ENCODE measurements at places on chromosomes 13 and 19. TPM values are rescaled to one million over a fixed set of nuclear protein-coding genes. Genes with fewer than 3 reads are reported as not detected.

DNA sequence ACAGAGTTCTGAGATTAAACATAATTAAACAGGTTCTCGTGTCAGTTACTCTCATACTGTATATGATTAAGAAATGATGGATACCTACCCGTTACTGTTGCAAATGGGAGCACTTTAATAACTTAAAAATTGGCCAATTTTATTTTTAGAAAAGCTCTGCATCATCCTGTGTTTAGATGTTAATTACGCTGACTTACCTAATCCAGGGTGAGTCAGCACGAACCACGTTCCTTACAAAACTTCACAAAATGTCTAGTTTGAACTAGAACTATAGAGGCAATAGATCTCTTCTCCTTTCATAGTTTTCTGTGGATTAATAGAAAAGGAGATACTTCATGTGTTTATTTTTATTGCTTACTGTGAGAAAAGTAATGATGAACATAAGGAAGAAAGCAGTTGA is 363.9 kb downstream of the MYO16 start:
- DNase-seq = no peak
- no peak overlapping the region for H3K4me3 ChIP-seq
- H3K27me3 ChIP-seq = no peaks in the 10 kb centered on the region
- no peaks in the 10 kb centered on the region for H3K36me3 ChIP-seq

- no peak overlapping the region for H3K4me3 ChIP-seq
- no peaks in the 10 kb centered on the region for H3K27me3 ChIP-seq
- H3K27ac ChIP-seq = no peak overlapping the region
- no peaks in the 10 kb centered on the region for H3K4me1 ChIP-seq
Observed at GRCh38 chr13:37640499-37640898, 41.9 kb upstream of the POSTN start.

- H3K36me3 ChIP-seq = no peaks in the 10 kb centered on the region
- H3K4me3 ChIP-seq = no peak overlapping the region
- H3K27ac ChIP-seq = no peak overlapping the region
- H3K27me3 ChIP-seq = no peaks in the 10 kb centered on the region
- H3K4me1 ChIP-seq = peaks cover 17% of the 10 kb centered on the region
Observed at GRCh38 chr19:558770-559439, 13.5 kb upstream of the BSG start.

GRCh38 chr13:28626266-28626665 is 32.7 kb upstream of the POMP start:
- H3K27ac ChIP-seq = no peak overlapping the region
- H3K27me3 ChIP-seq = no peaks in the 10 kb centered on the region
- no peak overlapping the region for H3K4me3 ChIP-seq

GRCh38 chr13:42275098-42275471 is 3.1 kb downstream of the AKAP11 start:
- no peak overlapping the region for H3K4me3 ChIP-seq
- H3K36me3 ChIP-seq = no peaks in the 10 kb centered on the region
- H3K27me3 ChIP-seq = no peaks in the 10 kb centered on the region

- no peak for DNase-seq
- no peaks in the 10 kb centered on the region for H3K36me3 ChIP-seq
Observed at GRCh38 chr13:107065036-107065435, 497.1 kb upstream of the ARGLU1 start.

DNA sequence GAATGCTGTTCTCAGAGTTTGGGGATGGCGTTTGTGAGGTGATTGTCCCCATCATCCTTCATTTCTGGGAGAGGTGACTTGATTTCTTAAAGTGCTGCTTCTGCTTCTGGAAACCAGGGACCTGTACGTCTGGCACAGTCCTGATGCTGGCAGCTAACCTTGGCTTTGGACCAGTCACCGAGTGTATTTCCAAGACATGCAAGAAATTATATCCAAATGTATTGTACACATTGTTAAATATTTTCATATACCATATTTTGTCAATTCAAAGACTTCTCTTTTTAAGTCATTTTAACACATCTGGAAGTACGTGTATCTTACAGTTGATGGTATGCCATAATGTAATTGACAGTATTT is 97.4 kb downstream of the ARHGEF7 start:
- H3K36me3 ChIP-seq = no peaks in the 10 kb centered on the region
- H3K4me1 ChIP-seq = peaks cover 10% of the 10 kb centered on the region
- no peak overlapping the region for H3K4me3 ChIP-seq
- DNase-seq = no peak
- no peaks in the 10 kb centered on the region for H3K27me3 ChIP-seq

GRCh38 chr13:23899555-23899954 is 2.3 kb upstream of the C1QTNF9B start:
- H3K27ac ChIP-seq = no peak overlapping the region
- H3K36me3 ChIP-seq = no peaks in the 10 kb centered on the region
- no peaks in the 10 kb centered on the region for H3K27me3 ChIP-seq
- peaks cover 9% of the 10 kb centered on the region for H3K4me1 ChIP-seq

GRCh38 chr13:46041419-46041839 is 11.1 kb downstream of the ZC3H13 start:
- peaks cover 5% of the 10 kb centered on the region for H3K36me3 ChIP-seq
- H3K4me3 ChIP-seq = no peak overlapping the region
- H3K27ac ChIP-seq = no peak overlapping the region
- no peaks in the 10 kb centered on the region for H3K27me3 ChIP-seq
- H3K4me1 ChIP-seq = no peaks in the 10 kb centered on the region

DNA sequence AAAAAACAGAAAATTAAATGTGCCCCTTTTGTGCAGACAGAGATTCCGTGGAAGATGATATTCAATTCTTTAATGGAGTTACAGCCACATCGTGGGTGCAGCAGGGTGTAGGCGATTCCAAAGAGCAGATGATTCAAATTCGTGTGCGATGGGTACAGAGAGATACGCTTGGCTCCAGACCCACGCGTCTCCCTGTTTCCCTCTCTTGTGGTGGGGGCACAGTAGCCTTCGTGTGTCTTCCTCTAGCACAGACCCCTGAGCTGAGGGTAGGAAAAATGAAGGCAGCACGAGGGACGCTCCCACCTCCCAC is 4.8 kb downstream of the TSPAN16 start:
- H3K27ac ChIP-seq = no peak overlapping the region
- no peaks in the 10 kb centered on the region for H3K27me3 ChIP-seq
- DNase-seq = no peak
- no peaks in the 10 kb centered on the region for H3K36me3 ChIP-seq

- DNase-seq = no peak
- H3K36me3 ChIP-seq = no peaks in the 10 kb centered on the region
Observed at GRCh38 chr13:35983206-35983605, 148.0 kb downstream of the DCLK1 start.

- H3K4me1 ChIP-seq = no peaks in the 10 kb centered on the region
- H3K27ac ChIP-seq = no peak overlapping the region
Observed at GRCh38 chr13:45961468-45961867, 91.1 kb downstream of the ZC3H13 start.

GRCh38 chr19:5479958-5480357 is 24.7 kb downstream of the ZNRF4 start:
- H3K4me1 ChIP-seq = no peaks in the 10 kb centered on the region
- no peak overlapping the region for H3K4me3 ChIP-seq
- no peak for DNase-seq

DNA sequence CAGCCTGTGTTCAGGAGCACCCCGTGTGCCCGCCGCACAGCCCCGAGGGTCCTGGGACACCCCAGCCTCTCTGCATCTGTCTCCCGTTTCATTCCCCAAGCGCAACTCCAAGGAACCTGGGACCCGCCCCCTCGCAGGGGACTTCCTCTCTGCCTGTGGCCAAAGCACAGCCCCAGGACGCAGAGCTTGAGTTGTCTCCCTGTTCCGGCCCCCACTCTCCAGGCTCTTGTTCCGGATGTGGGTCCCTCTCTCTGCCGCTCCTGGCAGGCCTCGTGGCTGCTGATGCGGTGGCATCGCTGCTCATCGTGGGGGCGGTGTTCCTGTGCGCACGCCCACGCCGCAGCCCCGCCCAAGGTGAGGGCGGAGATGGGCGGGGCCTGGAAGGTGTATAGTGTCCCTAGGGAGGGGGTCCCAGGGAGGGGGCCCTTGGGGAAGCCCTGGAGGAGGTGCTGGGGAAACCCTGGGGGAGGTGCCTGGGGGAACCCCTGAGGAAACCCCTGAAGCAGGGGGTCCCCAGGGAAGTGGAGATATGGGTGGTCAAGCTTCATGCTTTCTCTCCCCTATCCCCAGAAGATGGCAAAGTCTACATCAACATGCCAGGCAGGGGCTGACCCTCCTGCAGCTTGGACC is 1.3 kb downstream of the HCST start:
- peaks cover 53% of the 10 kb centered on the region for H3K4me1 ChIP-seq
- DNase-seq = no peak

GRCh38 chr13:73136776-73137175 is 78.0 kb downstream of the KLF5 start:
- DNase-seq = no peak
- H3K4me1 ChIP-seq = peaks cover 16% of the 10 kb centered on the region
- no peaks in the 10 kb centered on the region for H3K27me3 ChIP-seq
- H3K27ac ChIP-seq = no peak overlapping the region
- no peaks in the 10 kb centered on the region for H3K36me3 ChIP-seq

DNA sequence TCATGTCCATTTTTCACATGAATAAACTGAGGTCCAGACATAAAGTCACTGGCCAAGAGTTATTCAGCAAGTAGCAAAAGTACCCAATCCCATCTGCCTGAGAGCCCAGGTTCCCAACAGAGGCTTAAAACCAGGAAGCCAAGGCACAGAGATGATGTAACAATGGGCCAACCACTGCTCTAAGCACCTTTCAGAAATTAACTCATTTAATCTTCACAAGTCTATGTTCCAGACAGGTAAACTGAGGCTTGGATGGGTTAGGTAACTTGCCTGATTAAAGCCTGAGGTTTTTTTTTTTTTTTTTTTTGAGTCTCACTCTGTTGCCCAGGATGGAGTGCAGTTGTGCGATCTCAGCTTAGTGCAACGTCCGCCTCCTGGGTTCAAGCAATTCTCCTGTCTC is 4.0 kb upstream of the DYRK1B start:
- no peak overlapping the region for H3K27ac ChIP-seq
- H3K36me3 ChIP-seq = peaks cover 68% of the 10 kb centered on the region

DNA sequence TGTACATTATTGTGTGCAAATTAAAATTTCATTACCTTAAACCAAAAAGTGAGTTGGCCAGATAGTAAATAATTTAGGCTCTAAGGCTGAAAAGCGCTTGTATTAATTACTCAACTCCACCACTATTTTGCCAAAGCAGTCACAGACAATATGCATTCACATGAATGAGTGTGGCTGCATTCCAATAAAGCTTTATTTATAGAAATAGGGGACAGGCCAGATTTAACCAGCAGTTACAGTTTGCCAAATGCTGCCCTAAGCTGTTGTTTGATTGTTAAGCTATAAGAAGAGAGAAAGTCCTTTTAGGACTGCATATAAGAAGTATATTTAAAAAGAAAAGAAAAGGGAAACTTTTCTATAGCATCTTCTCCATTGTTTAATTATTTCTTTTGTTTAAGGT is 342.6 kb downstream of the ITGBL1 start:
- no peak overlapping the region for H3K4me3 ChIP-seq
- no peak overlapping the region for H3K27ac ChIP-seq
- H3K4me1 ChIP-seq = no peaks in the 10 kb centered on the region
- H3K36me3 ChIP-seq = no peaks in the 10 kb centered on the region

GRCh38 chr19:28836421-28836820 is 376.5 kb downstream of the UQCRFS1 start:
- H3K4me3 ChIP-seq = no peak overlapping the region
- H3K27me3 ChIP-seq = no peaks in the 10 kb centered on the region
- no peak overlapping the region for H3K27ac ChIP-seq
- H3K36me3 ChIP-seq = no peaks in the 10 kb centered on the region
- no peak for DNase-seq

DNA sequence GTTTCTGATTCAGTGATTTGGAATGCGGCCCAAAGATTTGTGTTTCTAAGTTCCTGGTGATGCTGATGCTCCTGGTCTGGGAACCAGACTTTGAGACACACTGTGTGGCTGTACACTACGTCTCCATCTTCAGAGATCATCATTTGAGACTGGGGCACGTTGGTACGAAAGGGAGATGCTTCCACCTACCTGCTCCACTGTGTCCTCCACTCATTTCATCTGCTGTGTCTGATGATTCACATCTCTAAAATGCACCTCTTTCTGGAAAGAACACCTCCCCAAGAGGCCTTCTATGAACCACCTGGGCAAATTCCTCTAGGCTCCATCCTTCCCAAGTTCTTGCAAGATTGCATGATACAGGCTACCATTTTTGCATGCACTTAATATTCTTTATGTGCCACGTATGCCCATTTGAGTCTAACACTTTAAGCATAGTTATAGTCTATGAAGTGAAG is 58.6 kb downstream of the ERCC5 start:
- no peaks in the 10 kb centered on the region for H3K4me1 ChIP-seq
- no peak overlapping the region for H3K27ac ChIP-seq
- no peak for DNase-seq
- no peaks in the 10 kb centered on the region for H3K36me3 ChIP-seq
- H3K27me3 ChIP-seq = no peaks in the 10 kb centered on the region

DNA sequence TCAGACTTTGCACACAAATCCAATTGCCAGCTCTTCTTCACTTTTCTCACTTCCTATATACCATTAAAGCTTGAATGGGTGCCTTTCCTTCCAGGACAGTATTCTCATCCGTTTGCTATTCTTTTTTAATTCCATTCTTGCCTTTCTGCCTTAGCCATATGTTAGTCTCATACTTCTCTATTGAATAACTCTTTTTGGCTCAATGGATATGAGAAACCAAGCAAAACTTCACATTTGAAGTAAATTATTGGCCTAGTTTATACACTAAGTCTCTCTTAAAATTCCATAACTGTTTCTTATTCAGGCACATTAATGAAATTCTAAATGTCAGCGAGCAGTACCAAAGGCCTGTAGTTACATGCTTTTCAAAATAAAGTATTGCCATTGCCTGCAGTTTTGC is 129.6 kb upstream of the FRY start:
- H3K4me3 ChIP-seq = no peak overlapping the region
- H3K4me1 ChIP-seq = no peaks in the 10 kb centered on the region
- no peaks in the 10 kb centered on the region for H3K27me3 ChIP-seq

- no peak overlapping the region for H3K4me3 ChIP-seq
- DNase-seq = no peak
- no peak overlapping the region for H3K27ac ChIP-seq
Observed at GRCh38 chr19:30053558-30053957, 111.5 kb downstream of the URI1 start.

- no peaks in the 10 kb centered on the region for H3K27me3 ChIP-seq
- peaks cover 3% of the 10 kb centered on the region for H3K4me1 ChIP-seq
- no peak overlapping the region for H3K4me3 ChIP-seq
- H3K36me3 ChIP-seq = no peaks in the 10 kb centered on the region
Observed at GRCh38 chr13:61670384-61671161, 254.9 kb upstream of the PCDH20 start.

DNA sequence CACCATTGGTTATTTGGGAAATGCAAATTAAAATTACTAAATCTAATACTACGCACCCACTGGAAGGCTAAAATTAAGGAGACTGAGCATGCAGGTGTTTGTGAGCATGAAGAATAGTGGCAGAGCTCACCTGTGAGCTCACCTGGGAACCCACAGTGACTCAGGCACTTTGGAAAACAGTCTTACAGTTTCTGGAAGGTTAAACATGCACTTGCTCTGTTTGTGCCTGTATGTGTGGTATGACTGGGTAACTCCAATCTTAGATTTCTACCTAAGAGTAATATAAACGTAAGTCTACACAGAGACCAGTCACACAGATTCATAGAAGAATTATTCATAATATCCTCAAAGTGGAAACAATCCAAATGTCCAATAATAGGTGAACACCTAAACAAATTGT is 318.8 kb downstream of the ATP8A2 start:
- no peak for DNase-seq
- H3K36me3 ChIP-seq = no peaks in the 10 kb centered on the region
- no peak overlapping the region for H3K4me3 ChIP-seq
- H3K4me1 ChIP-seq = no peaks in the 10 kb centered on the region

GRCh38 chr13:22357132-22357531 is 686.3 kb downstream of the FGF9 start:
- DNase-seq = no peak
- no peaks in the 10 kb centered on the region for H3K27me3 ChIP-seq
- no peaks in the 10 kb centered on the region for H3K4me1 ChIP-seq
- H3K36me3 ChIP-seq = no peaks in the 10 kb centered on the region
- no peak overlapping the region for H3K4me3 ChIP-seq

KLHL1 gene
- not detected for total RNA-seq

ZNF560 gene
- not detected for total RNA-seq

NLRP4 gene
- 0.52 TPM for total RNA-seq

ATP11A gene
- 80.4 TPM for total RNA-seq
